NCI-H1048 (cell line): ENCODE measurements at places on chromosomes 7 and 10.

DNA sequence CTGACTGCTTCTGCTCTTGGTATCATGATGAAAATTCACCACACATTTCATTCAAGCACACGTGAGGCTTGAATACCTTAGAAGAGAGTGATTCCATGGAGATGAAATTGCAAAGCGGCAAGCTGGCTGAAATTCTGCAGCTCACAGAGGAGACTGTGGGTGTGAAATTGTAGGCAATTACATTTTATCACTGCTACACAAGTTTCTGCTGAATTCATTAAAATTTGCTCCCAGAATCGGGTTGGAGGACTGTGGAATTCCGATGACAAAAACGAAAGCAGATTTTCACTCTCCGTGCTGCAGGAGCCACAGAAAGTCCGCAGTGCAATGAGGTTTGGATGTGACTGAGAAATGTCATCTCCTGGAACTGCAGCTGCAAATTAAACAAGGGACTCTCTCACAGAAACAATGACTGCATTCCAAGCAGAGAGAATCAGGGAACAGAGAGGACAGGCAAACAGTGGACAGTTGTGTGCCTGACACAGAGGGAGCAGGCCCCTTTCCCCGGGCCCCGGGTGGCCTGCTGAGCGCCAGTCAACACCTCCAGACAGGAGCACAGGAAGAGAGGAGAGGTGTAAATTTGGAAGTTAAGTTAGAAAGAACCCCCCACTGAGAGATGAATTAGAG lies 109.1 kb downstream of the C10orf90 start:
- no peak for DNase-seq

- DNase-seq = no peak
Observed at GRCh38 chr7:21912305-21912704, 33.4 kb downstream of the CDCA7L start.

- no peak for DNase-seq
Observed at GRCh38 chr10:17616403-17617030, 657 bp downstream of the HACD1 start.

- DNase-seq = no peak
Observed at GRCh38 chr10:131311661-131312477, at the start of gene TCERG1L. TSS of gene TCERG1L (minus strand) at chr10:131311721. CDS start at chr10:131311635, 86 bp downstream.

DNA sequence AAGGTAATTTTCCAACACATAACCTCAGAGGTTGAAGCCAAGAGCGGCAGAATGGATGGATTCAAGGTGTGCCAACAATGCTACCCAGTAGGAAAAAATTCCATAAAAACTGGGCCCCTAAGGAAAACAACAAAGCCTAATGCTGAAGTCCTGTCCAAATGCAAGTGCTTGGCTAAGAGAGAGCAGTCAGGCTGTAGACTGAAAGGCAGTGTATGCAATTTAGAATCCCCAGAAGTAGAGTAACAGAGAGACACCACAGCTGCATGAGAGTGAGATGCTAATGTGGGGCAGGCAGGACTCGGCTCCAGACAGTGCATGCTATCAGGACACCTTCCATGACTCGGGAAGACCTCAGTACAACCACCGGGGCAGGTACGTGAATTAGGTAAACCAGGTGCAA lies 124.5 kb downstream of the ZFAND4 start:
- DNase-seq = no peak

- DNase-seq = no peak
Observed at GRCh38 chr10:1359626-1359955, 303.4 kb downstream of the WDR37 start.

DNA sequence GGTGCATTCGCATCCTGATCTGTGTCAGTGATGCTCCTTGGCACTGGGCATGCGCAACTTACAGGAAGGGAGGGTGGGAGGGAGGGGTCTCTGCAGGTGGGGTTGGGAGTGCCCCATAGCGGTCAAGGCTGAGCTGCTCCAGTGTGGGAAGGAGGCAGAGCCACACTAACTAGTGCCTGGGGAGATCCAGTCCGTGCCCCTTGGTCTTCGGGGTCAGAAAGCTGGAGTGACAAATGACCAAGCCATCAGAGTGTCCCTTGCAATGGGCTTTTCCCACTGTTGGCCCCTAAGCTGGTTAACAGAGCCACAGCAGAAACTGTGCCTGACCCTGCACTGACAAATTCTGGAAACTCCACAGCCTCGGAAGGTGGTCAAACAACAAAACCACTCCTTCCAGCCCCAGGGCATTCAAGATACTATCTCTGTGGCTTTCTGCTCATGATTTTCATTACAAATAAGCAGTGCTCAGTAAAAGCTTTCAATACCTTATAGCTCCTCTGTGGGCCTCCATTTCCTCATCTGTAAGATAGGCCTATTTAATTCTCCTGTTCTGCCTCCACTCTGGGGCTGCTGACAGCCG lies 138.1 kb upstream of the UNC5B start:
- DNase-seq = no peak

- DNase-seq = no peak
Observed at GRCh38 chr7:9691286-9691685, 1257.9 kb downstream of the NXPH1 start.
